ENCODE measurements at places on chromosomes 3 and 15.

DNA sequence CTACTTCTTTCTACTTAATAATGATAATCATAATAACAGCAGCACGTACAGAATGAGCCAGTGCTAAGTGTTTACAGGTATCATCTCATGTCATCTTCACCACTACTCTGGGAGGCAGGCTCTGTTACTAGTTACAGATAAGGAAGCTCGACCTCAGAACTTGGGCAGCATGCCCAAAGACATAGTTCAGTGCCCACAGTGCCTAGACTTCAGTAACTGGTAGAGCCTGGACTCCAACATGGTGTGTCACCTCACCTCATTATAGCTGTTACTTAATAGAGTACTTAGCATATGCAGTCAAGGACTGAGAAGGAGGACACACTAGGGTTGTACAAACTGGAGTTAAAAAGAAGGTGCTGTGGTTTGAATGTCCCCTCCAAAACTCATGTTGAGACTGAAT, 7.6 kb downstream of the GADL1 start:
- no peak for DNase-seq

DNA sequence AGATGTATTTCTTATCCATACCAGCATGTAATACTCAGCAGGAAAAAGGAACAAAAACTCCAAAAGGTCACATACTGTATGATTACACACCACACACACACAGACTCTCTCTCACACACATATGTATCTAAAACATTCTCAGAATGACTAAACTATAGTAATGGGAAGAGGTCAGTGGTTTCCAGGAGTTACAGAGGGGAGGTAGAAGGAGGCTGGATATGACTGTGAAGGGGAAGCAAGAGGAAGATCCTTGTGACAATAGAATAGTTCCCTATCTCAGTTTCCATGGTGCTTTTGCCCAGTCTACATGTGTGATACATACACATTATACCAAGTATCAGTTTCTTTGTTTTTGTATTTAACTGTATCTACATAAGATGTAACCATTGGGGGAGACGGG, 190.1 kb downstream of the IL5RA start:
- no peak for DNase-seq

DNA sequence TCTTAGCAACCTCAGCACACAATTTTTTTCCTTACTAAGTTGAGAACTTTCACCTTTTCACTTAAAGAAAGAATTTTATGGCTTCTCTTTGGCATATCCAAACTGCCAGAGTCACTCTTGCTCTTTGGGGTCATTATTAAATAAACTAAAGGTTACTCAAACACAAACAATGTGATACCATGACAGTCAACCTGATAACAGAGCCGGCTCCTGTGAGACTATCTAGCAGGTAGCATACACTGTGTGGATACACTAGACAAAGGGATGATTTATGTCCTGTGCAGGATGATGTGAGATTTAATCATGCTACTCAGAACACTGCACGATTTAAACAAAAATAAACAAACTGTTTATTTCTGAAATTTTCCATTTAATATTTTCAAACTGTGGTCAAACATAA, 35.6 kb downstream of the LRRFIP2 start:
- DNase-seq, result peak; percentile 0

GRCh38 chr15:30956216-30957124, 35.0 kb downstream of the MTMR10 start:
- DNase-seq, result no peak

DNA sequence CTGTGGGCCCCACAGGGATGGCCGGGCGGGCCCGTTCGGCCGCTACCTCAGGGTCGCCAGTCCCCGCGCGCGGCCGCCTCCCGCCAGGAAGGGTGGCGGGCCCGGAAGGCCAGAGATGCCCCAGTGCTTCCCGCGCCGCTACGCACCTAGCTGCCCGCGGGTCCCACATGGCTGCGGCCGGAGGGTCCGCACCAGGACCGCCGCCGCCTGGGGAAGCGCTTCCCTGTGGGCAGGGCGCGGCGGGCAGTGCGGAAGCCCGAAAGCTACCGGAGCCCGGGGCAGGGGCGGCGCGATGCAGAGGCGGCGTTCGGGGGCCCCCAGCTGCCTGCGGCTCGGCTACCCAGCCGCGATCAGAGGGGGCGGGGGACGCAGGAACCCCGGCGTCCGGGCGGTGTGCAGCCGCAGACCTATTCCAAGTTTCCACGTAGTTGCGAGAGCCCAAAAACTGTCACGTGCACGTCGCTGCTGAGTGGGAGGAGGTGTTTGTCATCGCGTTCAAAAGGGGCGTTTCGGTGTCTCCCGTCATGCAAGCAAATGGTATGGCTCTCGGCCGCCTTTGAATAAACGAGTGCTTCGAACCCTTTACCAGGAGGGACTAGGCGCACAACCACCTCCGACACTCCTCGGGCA, at the start of gene TRANK1:
Gene TRANK1, minus strand, starts transcription at position 414 of the 630 bp plus-strand sequence. Its CDS starts 245 bp downstream, at position 169.
- peak; percentile 21 for DNase-seq

DNA sequence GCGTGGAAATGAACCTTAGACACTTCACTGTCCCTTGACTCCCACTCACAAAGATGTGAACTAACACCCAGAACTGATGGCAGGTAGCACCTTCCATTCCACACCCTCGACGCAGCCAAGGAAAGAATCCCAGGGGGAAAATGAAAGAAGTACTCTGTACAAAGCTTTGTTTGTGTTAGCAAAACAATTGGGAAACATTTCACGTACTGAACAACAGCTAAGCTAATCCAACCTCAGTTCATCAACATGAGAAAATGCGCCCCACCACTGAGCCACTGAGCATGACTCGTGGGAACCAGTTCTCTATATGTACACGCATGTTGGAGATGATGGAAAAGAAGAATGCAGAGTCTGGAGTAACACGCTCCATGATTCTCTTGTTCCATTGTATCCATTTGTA, 32.0 kb downstream of the CORO2B start:
- no peak for DNase-seq

DNA sequence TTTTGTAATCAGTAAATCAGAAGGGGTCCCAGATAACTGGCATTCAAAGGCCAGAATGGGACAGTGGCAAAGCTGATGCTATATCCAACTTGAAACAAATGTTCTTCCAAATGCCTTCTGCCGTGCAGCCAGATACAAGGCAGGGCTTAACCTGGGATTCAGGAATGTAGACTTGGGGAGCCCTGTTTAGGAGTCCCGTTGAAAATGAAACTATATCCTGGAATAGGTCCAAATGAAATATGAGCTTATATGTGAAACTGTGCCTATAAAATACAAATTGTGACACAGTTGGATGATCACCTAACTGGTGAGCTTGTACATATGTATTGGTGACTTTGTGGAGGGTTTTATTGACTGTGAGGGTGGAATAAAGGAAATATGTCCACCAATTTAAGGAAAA, 28.7 kb downstream of the FRMD4B start:
- DNase-seq, result no peak

DNA sequence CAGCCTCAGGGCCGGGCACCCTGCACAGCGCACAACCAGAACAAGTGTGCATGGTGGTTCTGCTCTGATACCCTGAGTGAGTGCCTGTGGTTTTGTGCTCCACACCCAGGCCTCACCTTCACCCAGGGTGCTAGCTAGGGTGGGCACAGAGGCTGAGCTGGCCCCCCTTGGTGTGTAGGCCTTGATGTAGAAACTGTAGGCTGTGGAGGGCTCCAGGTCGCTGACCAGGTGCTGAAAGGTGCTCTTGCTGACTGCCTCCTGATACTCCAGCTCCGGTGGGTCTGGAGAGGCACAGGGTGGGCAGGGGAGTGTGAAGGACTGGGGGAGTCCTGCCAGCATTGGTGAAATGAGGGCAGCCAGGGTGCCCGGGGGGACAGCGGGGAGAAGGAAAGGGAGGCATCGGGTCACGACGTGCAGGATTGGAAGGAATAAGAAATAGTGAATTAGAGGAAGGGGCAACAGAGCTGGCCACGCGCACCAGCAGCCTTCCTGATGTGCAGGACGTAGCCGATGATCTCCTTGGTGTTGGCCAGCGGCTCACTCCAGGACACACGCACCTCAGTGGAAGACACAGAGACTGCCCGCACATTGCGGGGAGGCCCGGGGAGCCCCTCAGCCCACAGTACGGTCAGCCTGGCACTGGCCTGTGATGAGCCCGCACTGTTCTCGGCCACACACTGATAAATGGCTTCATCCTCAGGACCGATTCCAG, 26.6 kb downstream of the RNU5B-1 start:
- no peak for DNase-seq

DNA sequence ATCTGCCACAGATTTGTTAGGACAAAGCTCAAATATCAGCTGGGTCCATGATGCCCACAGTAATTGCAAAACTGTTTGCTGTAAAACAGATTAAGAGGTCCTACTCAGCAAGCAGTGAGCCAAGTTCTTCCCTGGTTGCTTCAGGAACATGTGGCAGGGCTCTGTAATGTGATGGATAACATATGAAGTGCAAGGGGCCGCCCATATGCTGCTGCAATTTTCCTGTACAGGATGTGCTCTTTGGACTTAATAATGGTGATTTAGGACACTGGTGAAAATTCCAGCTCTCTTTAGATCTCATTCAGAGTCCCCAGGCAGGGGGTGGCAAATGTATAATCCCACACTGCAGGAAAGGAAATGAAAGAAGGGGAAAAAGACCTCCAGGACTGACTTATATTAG, 289.4 kb downstream of the LSAMP start:
- DNase-seq, result no peak

DNA sequence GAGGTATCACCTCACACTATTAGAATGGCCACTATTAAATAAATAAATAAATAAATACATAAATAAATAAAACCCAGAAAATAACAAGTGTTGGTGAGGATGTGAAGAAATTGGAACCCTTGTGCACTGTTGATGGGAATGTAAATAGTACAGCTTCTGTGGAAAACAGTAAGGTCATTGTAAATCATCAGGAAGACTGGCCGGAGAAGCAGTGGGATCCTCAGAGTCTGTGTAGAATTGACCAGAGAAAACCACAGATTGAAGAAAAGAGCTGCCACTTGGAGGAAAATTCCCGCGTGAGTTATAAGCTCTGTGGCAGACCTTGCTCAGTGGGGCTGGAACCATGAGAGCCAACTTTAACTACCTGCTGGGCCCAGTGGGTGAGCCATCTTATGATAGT, 92.0 kb downstream of the RAD18 start:
- DNase-seq, result no peak

- no peak for DNase-seq
Measured at GRCh38 chr15:62104401-62104800, 37.6 kb downstream of the C2CD4A start.

DNA sequence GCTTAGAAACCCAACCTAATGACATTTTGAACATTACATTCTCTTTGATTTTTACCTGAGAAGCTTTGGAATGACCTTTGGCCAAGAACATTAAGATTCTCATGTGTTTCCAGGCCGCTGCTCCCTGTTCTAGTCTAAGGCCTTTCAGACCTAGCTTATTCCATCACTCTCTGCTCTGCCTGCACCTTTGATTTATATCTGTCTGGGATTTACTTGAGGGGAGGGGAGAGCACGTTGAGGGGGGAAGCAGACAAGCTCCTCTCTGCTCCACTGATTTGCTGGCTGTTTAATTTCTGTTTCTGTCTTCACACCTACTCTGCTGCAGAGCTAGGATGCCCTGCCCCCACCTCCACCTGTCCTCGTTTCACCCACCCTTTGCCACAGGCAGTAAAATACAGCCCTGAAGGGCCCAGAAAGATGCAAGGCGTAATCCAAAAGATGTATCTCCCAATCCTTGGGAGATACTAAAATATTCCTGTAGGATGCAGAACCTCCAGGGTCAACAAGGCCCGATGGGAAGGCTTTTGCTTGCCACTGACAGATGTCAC, 429.8 kb downstream of the EPHB1 start:
- peak; percentile 67 for DNase-seq

DNA sequence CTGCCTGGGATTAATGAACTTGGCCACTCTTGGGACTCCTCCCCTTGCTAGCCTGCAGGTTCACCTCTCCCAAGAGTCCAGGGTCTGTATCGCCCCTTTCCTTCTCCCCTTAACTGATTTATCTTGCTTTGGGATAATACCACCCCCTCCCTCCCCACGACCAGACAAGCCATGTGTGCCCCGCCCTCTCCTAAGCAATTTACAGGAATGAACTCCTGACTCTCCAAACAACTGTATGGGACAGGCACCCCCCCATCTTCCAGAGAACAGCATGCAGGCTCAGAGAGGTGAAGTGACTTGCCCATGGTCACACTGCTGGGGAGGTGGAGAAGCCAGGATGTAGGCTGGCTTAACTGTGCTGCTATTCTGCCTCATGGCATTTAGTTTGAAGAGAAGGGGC, 46.8 kb downstream of the RGMA start:
- no peak for DNase-seq

DNA sequence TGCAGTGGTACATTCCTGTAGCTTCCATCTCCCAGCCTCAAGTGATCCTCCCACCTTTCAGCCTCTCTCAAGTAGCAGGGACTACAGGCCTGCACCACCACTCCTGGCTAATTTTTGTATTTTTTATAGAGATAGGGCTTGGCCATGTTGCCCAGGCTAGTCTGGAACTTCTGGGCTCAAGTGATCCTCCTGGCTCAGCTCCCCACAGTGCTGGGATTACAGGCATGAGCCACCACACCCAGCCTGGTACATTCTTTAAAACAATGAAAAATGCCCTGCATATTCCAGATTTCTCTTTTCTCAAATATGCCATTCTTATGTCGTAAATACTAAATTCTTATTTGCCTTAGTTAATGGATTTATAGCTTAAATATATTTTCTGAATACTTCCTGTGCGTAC, 581.4 kb downstream of the MECOM start:
- DNase-seq, result no peak

- no peak for DNase-seq
Measured at GRCh38 chr3:65829228-65829627, 209.5 kb downstream of the MAGI1 start.

GRCh38 chr3:112476346-112476745, 22.9 kb downstream of the BTLA start:
- no peak for DNase-seq

GRCh38 chr15:77093436-77093835, 22.5 kb upstream of the TSPAN3 start:
- DNase-seq, result no peak

DNA sequence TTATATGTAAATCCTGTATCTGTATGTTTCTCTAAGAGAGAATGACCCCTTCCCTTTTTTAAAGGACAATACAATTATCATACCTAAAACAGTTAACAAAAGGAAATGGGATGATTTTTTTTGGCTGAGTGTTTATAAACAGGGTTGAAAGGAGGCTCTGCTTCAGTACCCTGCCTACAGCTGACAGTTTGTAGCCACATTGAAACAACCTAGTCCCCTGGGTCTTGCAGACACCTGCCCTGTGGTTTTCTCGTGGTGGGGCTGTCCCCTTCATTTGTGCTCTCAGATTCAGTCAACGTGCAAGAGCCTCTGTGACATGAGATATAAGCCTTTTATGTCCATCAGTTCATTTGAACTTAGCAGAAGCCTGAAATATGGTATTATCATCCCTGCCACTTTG, 2.3 kb upstream of the HMCES start:
- no peak for DNase-seq
